ENCODE measurements at places on chromosomes 13 and 19.
A peak's percentile ranks its signal among the peaks of the same experiment; 100 is the strongest.

- DNase-seq, result no peak
Observed at GRCh38 chr13:44755872-44756271, 179.7 kb upstream of the TSC22D1 start.

- DNase-seq, result no peak
Observed at GRCh38 chr13:98927951-98928927, 49.6 kb downstream of the DOCK9 start.

GRCh38 chr13:113884821-113885220, 20.9 kb upstream of the GAS6 start:
- no peak for DNase-seq

DNA sequence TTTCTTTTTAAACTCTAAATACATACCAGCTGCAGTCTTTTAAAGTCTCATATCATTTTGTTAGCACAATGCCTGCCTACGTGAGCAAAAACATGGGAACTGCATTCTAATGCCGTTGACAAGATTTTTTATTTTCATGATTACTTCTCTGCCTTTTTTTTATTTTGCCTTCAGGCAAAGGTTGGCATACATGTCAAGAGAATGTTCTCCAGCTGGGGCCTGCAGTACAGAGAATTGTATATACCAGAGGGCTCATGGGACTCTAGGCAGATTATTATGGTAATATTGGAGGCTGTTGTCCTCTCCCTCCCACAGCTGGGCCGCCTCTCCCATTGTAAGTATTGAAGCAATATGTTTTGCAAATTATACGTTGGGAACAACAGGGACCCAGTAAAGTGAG, 53.9 kb upstream of the OBI1 start:
- no peak for DNase-seq

DNA sequence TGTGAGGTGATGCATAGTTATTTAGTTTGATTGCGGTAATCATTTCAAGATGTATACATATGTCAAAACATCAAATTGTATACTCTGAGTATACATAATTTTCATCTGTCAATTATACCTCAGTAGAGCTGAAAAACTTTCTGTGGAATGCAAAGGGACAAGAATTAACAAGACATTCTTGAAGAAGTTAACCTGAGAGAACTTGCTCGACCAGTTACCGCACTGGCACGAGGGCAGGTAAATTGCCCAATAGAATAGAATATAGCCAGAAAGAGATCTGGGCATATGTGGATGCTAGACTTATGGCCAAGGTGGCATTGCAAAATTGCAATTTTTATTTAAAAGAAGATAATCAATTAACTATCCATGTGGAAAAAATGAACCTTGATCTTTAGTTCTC, 42.3 kb upstream of the GJB6 start:
- DNase-seq, result no peak

DNA sequence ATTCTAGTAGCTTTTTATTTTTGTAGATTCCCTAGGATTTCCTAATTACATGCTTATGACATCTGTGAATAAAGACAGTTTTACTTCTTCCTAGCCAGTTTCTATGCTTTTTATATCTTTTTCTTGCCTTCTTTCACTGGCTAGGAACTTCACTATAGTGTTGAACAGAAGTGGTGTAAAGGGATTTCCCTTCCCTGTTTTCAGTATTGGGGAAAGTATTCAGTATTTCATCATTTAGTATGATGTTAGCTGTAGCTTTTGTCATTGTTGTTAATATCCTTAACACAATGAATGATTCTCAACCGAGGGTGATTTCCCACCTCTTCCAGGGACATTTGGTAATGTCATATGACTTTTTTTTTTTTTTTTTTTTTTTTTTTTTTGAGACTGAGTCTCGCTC, 77.3 kb downstream of the SLC6A16 start:
- DNase-seq, result no peak

- DNase-seq, result no peak
Observed at GRCh38 chr13:21661097-21661909, 9.6 kb upstream of the FGF9 start.

DNA sequence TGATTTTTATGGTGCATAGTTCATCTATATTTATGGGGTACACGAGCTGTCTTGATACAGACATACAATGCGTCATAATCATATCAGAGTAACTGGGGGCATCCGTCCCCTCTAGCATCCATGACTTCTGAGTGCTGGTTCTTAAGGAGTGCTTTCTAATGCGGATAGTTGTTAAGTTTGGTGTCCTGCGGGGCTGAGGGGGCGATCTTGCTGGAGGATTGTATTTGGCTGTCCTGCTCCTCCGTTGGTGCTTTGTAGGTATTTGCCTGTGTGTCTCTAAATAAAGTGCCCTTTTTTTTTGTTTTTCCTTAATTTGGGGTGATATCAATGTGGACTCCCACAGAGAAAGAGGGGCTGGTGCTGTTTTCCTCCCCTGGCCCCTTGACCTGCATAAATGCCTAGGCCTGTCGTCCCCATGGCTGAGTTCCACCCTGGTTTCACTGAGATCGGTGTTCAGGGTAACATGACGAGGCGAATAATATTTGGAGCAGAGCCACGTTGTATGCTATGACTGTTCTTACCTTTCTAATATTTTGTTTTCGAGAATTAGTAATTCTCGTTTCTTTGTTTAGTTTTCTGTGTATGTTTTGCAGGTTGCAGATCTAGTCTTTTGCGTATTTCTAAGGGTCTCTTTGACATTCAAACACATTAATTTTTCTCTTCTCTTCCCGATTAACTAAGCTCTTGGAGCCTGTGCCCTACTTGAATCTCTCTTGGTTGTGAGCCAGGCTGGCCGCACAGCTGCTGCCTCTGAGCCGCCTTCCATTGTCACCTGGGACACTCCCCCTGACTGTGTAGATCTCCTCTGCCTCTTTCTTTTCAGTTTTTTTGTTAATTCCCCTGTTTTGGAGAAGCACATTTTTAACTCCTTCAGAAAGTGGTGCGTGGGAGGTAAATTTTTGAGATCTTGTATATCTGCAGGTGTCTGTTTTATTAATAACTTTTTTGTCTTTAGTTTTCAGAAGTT, 100.3 kb downstream of the ARHGEF7 start:
- DNase-seq, result no peak

DNA sequence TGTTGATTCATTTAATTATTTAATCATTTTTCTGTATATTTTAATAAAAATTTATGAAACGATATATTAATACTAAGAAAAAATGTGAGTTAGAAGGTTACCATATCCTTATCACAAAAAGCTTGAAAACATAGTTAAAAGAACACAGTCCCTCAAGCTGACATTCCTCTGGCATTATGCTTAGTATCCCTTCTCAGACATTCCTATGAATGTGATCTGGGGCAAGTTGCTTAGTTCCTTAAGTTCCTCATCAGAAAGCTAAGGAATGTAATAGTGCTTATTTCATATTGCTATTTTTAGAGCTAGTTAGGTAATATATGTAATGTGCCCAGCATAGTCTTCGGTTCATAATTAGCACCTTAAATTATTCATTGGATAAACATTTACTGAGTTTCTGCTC, 122.8 kb downstream of the MTUS2 start:
- DNase-seq, result no peak

- no peak for DNase-seq
Observed at GRCh38 chr13:21917086-21918015, 246.5 kb downstream of the FGF9 start.

GRCh38 chr19:38657633-38658222, 10.3 kb downstream of the ACTN4 start:
- peak; percentile 71 for DNase-seq

DNA sequence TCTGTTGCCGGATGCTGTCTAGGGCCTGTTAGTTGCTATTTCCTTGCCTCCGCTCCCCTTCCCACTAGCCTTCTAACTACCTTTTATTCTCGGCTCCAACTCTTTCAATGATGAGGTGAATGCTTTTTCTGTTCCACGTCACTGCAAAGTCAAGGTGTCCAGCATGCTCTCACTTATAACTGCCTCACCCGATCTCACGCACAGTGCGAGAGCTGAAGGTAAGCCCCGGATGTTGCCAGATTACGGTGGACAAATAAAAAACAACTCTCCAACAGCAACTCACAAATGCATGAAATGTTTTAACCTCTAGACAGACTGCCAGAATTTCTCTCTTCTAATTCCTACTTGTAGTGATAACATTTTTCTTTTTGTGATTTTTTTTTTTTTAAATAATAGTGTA, 169.9 kb downstream of the STK24 start:
- DNase-seq, result no peak

- DNase-seq, result no peak
Observed at GRCh38 chr19:16037424-16038195, 38.7 kb upstream of the TPM4 start.

- DNase-seq, result no peak
Observed at GRCh38 chr13:109126891-109127641, 497.7 kb downstream of the MYO16 start.

DNA sequence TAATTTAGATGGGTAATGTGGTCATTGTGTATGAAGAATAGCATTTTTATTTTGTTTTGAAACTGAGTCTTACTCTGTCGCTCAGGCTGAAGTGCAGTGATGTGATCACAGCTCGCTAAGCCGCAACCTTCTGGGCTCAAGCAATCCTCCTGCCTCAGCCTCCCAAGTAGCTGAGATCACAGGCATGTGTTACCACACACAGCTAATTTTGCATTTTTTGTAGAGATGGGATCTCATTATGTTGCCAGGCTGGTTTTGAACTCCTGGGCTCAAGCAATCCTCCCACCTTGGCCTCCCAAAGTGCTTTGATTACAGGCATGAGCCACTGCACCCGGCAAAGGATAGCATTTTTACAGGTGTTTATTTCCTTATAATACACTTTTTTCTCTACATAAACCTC, 36.6 kb downstream of the SERTM1 start:
- DNase-seq, result no peak

GRCh38 chr19:19900139-19900728, 512 bp upstream of the ZNF93 start:
- no peak for DNase-seq

GRCh38 chr19:18443831-18444230, 5.9 kb upstream of the ISYNA1 start:
- no peak for DNase-seq
